MCF 10A (cell line): ENCODE measurements at places on chromosomes 12 and 14. TPM values are rescaled to one million over a fixed set of nuclear protein-coding genes. Genes with fewer than 3 reads are reported as not detected.

DNA sequence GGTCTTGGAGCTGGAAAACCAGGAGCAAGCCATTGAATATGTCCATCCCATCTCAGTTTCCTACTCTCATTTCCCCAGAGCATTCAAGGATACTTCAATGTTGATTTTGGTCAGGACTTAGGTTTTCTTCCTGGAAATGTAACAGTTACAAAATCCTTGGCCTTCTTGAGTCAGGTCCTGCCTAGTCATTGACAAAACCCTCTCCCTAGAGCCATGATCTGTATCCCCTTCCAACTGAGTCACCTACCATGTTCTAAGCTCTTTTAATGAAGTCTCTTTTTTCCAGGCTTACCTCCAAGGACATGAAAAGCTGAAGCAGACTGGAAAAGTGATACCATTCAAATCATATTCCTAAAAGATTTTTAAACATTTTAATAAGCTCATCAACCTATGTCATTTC lies 549.2 kb downstream of the GALC start:
- peaks cover 8% of the 10 kb centered on the region for H3K4me1 ChIP-seq
- no peak overlapping the region for H3K4me3 ChIP-seq
- H3K27ac ChIP-seq: no peak overlapping the region
- H3K36me3 ChIP-seq: no peaks in the 10 kb centered on the region
- DNase-seq: peak; percentile 43
- no peaks in the 10 kb centered on the region for H3K27me3 ChIP-seq

- H3K4me1 ChIP-seq: peaks cover 18% of the 10 kb centered on the region
- peaks cover 7% of the 10 kb centered on the region for H3K36me3 ChIP-seq
- no peak overlapping the region for H3K27ac ChIP-seq
- DNase-seq: peak; percentile 38
- peak overlapping the region; percentile 89 for H3K4me3 ChIP-seq
- no peaks in the 10 kb centered on the region for H3K27me3 ChIP-seq
These were observed 1.6 kb upstream of the PPP2R5E start for GRCh38 chr14:63544591-63545299.

GRCh38 chr14:100387450-100387849 lies 64.3 kb downstream of the SLC25A47 start:
- H3K4me3 ChIP-seq: no peak overlapping the region
- DNase-seq: no peak
- peaks cover 18% of the 10 kb centered on the region for H3K36me3 ChIP-seq
- H3K4me1 ChIP-seq: peaks cover 34% of the 10 kb centered on the region
- no peak overlapping the region for H3K27ac ChIP-seq

GRCh38 chr12:63404611-63405010 lies 253.6 kb upstream of the AVPR1A start:
- DNase-seq: no peak
- H3K27ac ChIP-seq: no peak overlapping the region
- H3K27me3 ChIP-seq: peaks cover 83% of the 10 kb centered on the region
- H3K36me3 ChIP-seq: no peaks in the 10 kb centered on the region
- peaks cover 12% of the 10 kb centered on the region for H3K4me1 ChIP-seq

The MUCL1 gene
- total RNA-seq: not detected in 2 replicates

The PLEK2 gene
- total RNA-seq: 22.4 and 39.9 TPM in 2 replicates

The C1QL4 gene
- total RNA-seq: 0.20 TPM in 1 of 2 replicates, not detected in the other

- peak overlapping the region; percentile 91 for H3K27ac ChIP-seq
- peaks cover 4% of the 10 kb centered on the region for H3K36me3 ChIP-seq
- H3K27me3 ChIP-seq: no peaks in the 10 kb centered on the region
- peak; percentile 46 for DNase-seq
- peak overlapping the region; percentile 54 for H3K4me3 ChIP-seq
These were observed 448.3 kb downstream of the PCNX1 start for GRCh38 chr14:71355324-71356201.

DNA sequence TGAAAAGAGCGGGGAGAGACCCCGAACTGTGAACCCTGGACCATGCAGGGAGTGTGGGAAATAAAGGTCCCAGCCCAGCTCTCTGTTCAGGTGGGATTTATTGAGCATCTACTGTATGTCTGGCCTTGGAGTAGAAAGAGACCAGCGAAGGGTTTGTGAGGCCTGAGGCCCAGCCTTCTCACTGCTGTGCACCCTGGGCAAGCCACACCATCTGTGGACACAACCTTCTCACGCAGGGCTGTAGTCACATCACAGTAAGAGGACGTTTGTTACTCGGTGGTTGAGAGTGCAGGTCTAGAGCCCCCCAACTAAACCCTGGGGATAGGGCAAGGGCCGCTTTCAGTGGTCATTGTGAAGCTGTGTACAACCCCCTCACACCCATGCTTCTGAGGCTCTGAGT lies 18.2 kb downstream of the FAM222A start:
- H3K36me3 ChIP-seq: peaks cover 4% of the 10 kb centered on the region
- H3K27me3 ChIP-seq: no peaks in the 10 kb centered on the region
- no peak overlapping the region for H3K4me3 ChIP-seq
- H3K27ac ChIP-seq: no peak overlapping the region
- no peaks in the 10 kb centered on the region for H3K4me1 ChIP-seq
- no peak for DNase-seq

- peaks cover 7% of the 10 kb centered on the region for H3K36me3 ChIP-seq
- peaks cover 54% of the 10 kb centered on the region for H3K27me3 ChIP-seq
- no peak for DNase-seq
- no peak overlapping the region for H3K4me3 ChIP-seq
These were observed 6.1 kb downstream of the CARMIL3 start for GRCh38 chr14:24057867-24058259.

DNA sequence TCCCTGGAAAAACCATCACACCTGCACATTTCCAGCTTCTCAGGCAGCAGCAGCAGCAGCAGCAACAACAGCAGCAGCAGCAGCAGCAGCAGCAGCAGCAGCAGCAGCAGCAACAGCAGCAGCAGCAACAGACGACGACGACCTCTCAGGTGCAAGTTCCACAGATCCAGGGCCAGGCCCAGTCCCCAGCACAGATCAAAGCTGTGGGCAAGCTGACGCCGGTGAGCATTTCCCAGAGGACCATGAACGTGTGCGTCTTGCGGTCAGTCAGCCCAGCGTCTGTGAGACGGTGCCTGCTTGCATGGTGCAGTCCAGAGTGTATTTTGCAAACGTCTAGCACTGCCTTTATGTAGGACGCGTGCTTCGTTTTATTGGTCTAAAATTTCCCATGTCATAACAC lies 81.6 kb downstream of the DDX51 start:
- H3K4me3 ChIP-seq: no peak overlapping the region
- H3K27me3 ChIP-seq: no peaks in the 10 kb centered on the region
- H3K27ac ChIP-seq: no peak overlapping the region
- no peaks in the 10 kb centered on the region for H3K4me1 ChIP-seq

The OR6C2 gene
- not detected in 2 replicates for total RNA-seq

GRCh38 chr12:90404071-90404470 lies 550.9 kb downstream of the CCER1 start:
- H3K27ac ChIP-seq: no peak overlapping the region
- H3K4me3 ChIP-seq: no peak overlapping the region

DNA sequence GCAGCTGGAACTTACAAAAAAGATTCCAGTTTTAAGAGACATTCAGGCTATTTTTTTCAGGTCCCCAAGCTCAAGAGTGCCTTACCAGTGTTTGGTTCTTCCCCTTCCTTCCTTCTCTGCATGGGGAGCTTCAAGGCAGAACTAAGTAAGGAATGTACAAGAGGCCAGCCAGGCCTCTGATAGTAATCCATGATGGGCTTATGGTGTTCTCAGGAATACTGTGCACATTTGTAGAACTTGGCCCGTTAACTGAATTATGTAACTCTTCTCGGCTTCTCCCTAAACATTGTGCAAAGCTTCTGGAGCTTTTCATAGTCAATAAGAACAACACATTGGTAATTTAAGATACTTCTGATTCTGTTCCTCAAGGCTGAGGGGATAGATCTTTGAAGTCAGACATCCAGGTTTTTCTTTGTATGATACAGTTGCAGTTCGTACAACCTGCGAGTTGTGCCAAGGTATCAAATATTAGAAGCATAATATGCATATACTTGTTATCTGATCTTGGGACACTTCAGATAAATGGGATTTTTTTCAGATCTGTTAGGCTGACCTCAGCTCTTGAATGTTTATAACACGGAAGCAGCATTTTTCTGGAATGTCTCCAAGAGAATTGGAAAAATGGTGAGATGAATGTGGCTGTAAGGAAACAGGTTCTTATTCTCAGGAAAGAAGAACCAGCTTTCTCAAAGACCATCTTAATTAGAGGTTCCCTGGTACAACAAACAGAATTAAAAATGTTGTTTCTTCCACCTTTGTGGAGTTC lies 148.6 kb downstream of the ANO4 start:
- no peak for DNase-seq
- H3K4me3 ChIP-seq: no peak overlapping the region
- no peaks in the 10 kb centered on the region for H3K36me3 ChIP-seq
- no peaks in the 10 kb centered on the region for H3K4me1 ChIP-seq
- H3K27me3 ChIP-seq: peaks cover 14% of the 10 kb centered on the region
- no peak overlapping the region for H3K27ac ChIP-seq

The RBP5 gene
- not detected in 2 replicates for total RNA-seq
